CMK (cell line): ENCODE measurements at places on chromosomes 16 and 17.

DNA sequence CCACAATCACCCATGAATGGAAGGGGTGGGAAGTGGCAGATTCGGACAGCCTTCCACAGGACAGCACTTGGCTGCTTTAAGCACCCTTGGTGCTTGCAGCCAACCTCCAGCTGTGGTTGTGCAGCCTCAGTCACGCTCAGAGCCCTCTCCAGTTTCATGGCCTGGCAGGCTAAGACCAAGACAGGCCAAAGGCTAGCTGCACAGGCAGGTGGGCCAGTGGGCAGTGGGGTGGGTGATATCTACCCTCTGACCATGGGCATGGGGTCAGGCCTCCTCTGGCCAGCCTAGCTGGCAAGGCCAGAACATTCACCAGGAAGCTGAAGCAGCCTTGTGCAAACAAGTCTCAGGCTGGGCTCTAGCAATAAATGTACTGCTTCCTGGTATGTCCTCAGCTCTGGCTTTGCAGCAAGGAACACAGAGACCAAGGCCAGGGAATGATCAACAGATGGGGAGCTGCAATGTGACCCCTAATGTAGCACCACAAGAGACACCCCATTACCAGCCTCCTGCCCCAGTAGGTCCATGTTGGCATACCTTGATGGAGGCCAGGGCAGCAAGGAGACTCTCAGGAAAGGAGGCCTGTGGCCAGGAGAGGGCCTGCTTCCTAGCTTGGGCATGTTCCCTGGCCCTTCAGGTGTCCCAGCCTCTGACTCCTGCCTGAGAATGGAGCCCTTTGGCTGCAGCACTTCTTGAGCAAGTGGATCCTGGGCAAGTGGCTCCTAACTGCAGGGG is 20.9 kb downstream of the HSD11B2 start:
- no peak for DNase-seq

- DNase-seq, result no peak
These were observed 263.3 kb upstream of the CDH5 start for GRCh38 chr16:66103211-66103610.

- no peak for DNase-seq
These were observed 229.0 kb upstream of the NLRP1 start for GRCh38 chr17:5813357-5813756.

DNA sequence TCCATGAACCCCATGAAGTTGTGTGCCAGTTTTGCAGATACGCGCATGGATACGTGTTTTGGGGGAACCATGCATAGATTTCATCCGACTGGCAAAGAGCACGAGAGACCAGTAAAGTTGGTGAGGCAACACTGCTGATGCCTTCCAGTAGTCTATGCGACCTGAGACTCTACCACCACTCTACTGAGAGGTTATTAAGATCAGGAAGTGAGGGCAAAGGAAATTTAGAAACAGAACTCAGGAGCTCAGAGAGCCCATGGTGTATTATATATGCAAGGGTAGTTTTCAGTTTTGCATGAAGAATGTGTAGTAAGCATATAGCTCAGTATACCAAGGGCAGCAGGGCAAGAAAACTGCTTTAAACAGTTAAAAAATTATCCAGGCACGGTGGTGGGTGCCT is 4.2 kb downstream of the SLX4 start:
- no peak for DNase-seq

- no peak for DNase-seq
These were observed 7.3 kb upstream of the CBX8 start for GRCh38 chr17:79803997-79804855.

DNA sequence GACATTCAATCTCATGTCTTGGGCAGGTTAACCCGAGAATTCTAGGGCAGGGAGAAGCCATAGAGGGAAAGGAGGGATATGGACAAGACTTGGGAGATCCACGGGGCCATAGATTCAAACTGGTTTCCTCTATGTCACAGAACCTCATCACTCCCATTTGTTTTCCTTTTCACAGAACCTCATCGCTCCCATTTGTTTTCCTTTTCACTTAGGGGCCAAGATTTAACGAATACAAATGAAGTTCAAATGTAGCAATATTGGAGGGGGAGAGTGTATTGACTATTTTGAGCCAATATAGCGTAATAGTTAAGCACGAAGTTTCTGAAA is 39.3 kb upstream of the LONP2 start:
- no peak for DNase-seq

GRCh38 chr16:66752379-66752778 is 970 bp upstream of the DYNC1LI2 start:
- no peak for DNase-seq

- no peak for DNase-seq
These were observed 718 bp downstream of the PABPN1L start for GRCh38 chr16:88865742-88866141.
